Lung (tissue), 17 donors: ENCODE measurements at places on chromosomes 4 and X. TPM values are rescaled to one million over a fixed set of nuclear protein-coding genes. Genes with fewer than 3 reads are reported as not detected.

APLN gene
- polyA plus RNA-seq: 7.5 TPM

MEPE gene
- 0.02 TPM for polyA plus RNA-seq

GRCh38 chr4:31160146-31160545 lies 440.0 kb downstream of the PCDH7 start:
- DNase-seq: no peak

GRCh38 chr4:27009539-27009938 lies 148.9 kb downstream of the STIM2 start:
- peak; percentile 73 for DNase-seq

GRCh38 chrX:18639280-18639679 lies 32.6 kb downstream of the RS1 start:
- DNase-seq: no peak

TSPAN7 gene
- 36.4 TPM for polyA plus RNA-seq

ITM2A gene
- 19.5 TPM for polyA plus RNA-seq

GRCh38 chr4:183436417-183436816 lies 8.0 kb upstream of the CDKN2AIP start:
- DNase-seq: no peak

DNA sequence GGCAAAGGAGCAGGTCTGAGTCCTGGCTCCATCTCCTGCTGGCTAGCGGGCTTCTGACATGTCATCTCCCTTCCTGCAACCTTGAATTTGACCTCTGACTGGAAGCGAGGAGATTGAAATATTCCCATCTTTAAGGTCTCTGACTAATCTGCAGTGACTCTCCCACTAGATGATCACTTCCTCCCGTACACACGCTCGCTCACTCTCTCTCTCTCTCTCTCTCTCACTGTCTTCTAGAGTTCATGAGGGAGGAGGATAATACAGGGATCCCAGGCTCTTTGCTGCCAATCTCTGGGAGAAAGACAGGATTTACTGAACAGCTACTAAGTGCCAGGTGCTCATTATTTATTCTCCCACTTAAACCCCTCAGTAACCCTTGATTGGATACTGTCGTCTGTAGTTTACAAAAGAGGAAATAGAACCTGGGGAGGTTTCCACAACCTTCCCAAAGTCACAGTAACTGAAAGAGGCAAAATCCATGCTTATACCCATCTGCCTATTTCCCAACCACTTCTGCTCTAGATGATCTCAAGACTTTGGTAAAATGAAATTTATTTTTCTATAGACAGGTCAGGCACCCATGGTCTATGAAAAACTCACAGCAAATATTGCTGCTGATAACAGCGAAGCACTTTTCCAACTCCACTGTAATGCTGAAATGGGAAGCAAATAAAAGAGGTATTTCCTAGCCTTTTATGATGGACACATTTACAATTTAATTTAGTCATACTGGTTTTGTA lies 193.5 kb upstream of the C1QTNF7 start:
- DNase-seq: no peak

ENPEP gene
- 1.8 TPM for polyA plus RNA-seq

DNA sequence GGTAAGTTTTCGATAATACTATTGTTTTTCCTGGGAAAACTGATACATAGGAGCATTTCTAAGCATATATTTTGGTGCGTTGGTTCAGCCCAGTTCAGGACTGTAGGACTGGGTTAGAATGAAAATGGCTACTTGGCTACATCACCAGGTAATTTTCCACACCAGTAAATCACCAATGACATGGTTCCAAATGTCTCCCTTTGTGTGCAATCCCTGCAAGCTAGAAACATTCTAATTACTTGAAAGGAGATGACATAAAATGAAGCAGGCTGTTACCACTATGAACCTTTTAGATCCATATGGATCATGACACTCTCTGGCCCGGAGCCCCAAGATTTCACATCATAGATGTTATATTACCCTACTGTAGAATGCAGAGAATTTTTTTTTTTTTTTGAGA lies 577.4 kb upstream of the FTHL17 start:
- DNase-seq: no peak

DNA sequence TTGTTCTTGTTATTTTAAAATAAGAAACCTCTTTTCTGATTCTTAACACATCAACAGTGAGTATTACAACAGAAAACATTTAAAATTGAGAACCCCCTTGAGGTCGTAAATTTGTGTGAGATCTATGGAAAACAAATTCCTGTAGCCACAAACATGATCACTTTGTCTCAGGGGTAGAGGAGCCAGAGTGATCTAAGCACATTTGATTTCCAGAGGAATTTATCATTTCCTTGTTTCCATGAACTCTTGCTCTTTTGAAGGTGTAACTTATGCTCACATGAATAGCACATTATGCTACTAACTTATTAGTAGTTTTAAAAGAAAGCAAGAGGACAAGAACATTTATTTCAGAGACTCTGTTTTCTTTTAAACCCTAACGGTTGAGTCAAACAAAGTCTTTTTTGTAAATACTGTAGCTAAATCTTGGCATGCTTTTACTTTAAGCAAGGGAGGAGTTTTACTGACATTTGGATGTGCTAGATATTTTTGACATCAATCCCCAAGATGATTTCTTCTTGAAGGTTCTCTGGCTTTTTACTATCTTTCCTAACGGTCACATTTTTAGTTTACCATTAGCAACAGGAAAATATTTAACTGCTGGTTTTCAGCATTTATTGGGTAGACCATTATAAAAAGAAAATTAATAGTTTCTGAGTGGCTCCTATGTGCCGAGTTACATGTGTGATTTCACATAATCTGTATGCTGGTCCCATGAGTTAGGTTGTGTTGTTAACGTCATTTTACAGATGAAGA lies 27.9 kb upstream of the ZCCHC12 start:
- no peak for DNase-seq

TEX13C gene
- not detected for polyA plus RNA-seq

DNA sequence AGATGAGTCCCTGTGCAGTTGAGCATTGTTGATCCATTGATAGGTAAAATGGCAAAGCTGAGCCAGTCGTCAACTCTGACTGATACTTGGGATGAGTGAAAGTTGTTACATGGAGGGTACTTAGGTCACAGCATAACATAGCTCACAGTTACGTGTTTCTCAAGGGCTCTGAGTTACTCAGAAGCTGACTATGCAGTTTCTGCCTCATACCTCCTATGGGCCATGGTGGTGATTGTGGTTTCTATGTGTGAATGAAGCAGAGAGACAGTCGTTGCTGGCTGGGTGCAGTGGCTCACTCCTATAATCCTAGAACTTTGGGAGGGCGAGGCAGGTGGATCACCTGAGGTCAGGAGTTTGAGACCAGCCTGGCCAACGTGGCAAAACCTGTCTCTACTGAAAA lies 30.8 kb downstream of the FRMPD3 start:
- DNase-seq: no peak

- DNase-seq: peak; percentile 57
These were observed 25.8 kb downstream of the ADRA2C start for GRCh38 chr4:3791910-3792542.

UGT2A3 gene
- not detected for polyA plus RNA-seq

GRCh38 chr4:47849466-47849865 lies 11.6 kb upstream of the CORIN start:
- no peak for DNase-seq

GRCh38 chrX:19874391-19875049 lies 12.9 kb downstream of the SH3KBP1 start:
- no peak for DNase-seq

GLOD5 gene
- 1.7 TPM for polyA plus RNA-seq

- DNase-seq: no peak
These were observed 234.8 kb downstream of the IL15 start for GRCh38 chr4:141871086-141871770.

DNA sequence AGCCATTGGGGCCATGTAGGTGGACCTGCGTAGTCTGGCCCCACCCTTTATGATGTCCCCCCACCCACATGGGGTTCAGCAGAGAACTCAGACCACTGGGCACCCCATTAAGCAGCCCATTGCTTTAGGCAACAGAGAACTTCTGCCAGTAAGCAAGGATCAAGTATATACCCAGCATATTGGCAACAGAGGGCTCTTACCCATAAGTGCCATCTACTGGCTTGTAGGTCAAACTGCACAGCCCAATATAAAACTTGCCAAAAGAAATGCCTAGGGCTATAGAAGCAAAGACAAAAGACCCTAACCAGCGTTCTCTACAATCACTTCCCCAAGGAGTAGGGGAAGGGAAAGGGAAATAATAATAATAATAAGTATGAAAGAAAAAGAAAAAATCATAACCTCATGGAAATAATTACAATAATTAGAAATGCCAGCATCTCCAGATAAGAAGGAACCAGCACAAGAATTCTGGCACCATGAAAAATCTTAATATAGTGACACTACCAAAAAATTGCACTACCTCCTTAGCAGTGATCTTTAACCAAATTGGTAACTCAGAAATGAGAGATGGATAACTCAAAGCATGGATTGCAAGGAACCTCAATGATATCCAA lies 1090.7 kb downstream of the FAT4 start:
- DNase-seq: no peak

DNA sequence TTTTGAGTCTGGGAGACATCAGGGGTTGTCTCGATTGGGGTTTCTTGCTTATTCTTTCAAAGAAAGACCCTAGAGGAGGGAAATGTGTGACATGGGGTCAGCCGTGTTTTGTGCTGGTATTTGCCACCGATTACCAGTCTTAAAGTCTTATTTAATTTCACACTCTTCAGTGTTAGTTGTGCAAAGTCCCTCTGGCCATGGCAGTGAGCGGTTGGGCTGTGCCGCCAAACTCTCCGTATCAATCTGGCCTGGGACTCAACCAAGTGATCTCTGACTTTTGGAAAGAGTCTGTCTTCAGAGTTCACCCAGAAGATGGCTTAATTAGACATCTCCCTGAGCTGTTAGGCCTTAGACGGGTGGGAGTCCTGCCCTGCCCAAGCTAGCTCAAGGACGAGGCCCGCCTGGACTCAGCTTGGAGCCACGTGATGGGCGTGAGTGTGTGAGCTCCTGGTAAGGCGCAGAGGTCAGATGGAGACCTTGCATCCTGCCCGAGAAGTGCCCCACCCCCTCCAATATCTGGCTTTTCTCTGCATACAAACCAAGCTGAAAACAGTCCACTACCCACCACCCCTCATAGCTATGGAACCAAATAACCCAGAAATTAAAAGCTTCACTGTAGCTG lies 3.8 kb upstream of the PITX2 start:
- no peak for DNase-seq

DNA sequence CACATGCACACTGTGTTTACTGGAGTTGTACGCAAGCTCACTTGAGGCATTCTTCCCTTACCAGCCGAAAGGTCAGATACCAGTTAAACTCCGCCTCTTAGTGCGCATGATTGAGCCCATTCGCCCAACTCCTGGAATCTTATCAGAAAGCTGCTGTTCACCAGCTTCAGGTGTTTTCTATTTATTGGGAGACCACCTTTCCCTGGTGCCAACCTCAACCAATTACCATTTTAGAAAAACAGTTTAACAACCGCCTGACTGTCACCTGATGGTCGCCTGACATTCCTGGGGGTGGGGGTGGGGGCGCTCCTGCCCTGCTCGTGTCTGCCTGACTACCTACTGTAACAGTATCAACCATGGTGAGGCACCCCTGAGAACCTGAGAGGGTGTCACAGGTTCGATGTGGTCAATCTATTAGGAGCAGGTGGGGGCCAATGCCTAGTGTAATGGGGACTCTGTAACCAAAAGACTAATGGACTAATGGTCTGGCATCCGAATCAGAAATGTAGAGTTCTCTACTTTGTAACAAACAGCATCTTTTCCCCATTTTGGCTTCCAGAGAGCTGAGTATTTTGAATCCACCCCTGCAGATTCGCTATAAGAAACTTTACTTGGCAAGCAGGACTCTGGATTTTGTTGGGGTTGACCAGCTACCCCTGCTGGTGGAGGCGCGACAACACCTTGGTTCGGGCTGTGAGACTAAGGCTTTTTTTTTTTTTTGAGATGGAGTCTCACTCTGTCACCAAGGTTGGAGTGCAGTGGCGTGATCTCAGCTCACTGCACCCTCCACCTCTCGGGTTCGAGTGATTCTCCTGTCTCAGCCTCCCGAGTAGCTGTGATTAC lies 58.2 kb upstream of the ZNF157 start:
- DNase-seq: peak; percentile 48

DNA sequence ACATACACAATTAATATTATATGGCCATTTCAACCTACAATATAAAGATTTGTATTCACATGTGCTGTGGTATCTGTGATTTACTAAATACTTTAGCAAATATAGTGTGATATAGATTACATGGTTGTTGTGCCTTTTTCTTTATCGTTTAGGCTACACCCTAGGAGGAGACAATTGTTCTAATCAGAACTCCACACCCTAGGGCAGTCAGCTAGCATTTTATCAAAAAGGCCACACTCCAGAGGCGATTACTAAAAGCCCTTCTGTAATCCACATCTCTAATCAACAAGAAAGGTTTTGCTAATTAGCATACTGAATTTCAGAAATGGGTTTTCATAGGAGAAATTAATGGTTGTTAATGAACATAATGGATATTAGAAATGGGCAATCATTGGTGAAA lies 319.5 kb upstream of the NOCT start:
- no peak for DNase-seq

- peak; percentile 72 for DNase-seq
These were observed 4.5 kb downstream of the CRMP1 start for GRCh38 chr4:5888222-5889001.

DNA sequence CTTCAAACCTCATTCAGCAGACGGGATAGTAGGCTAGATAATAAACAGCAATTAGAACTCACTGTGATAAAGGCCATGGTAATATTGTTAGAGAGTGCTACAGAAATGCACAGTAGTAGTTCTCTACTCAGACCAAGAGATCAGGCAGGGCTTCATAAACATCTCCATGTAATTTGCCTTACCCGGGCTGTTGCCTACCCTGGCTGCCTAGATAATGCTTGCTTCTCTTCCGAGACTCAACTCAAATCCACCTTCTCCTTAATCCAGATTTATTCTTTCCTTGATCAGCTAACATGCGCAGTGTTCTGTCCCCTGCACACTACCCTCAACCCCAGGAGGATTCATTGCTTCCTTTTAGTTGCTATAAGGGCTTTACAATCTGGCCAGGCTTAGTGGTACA lies 21.8 kb downstream of the ANK2 start:
- DNase-seq: no peak

GABRB1 gene
- polyA plus RNA-seq: not detected

DNA sequence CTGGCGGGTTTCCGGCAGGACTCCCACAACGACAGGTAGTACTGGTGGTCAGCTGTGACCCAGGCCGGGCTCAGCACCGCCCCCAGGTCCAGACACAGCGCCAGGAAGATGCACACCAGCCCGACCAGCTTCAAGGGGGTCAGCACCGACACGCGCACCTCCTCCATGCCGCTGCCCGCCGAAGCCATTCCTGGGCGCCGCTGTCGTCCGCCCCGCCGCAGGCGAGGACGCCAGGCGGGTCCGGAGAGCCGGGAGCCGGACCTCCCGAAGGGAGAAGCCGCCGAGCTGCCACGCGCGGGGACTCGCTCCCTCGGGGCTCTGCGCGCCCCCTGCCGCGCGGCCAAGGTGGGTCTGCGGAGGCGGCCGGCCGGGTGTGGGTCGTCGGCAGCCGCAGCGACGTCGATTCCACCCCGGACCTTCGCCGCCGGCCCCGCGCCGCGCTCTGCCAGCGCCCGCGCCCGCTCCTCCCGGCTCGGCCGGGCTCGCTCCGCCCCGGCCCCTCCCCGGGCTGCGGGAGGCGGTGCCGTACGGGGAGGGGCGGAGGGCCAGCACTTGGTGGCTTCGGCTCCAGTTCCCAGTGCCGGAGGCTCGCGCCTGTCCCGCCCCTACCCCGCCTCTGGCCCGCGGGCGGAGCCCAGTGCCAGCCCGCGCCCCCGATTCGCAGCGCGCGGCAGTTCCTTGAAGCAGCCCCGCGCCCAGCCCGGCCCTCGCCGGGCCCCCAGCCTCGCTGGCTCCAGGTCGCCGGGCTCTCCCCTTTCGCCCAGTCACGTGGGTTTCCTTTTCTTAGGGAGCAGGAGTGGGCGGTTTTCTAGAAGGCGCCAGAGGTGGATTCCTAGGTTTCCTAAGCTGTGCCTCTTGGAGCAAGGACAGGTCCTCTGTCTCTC lies at the start of gene TMEM47:
TSS of gene TMEM47 (minus strand) at position 444 of the 884 bp plus-strand sequence. CDS start at position 188, 256 bp downstream.
- peak; percentile 82 for DNase-seq
